ENCODE measurements at places on chromosomes 11 and 22.

DNA sequence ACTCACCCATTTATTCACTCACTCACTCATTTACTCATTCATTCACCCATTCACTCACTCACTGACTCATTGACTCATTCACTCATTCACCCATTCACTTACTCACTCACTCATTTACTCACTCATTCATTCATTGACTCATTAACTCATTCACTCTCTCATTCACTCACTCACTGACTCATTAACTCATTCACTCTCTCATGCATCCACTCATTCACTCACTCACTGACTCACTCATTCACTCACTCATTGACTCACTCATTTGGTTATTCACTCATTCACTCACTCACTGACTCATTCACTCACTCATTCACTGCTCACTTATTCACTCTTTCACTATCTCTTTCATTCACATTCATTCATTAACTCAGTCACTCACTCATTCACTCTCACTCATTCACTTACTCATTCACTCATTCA lies 2.5 kb upstream of the MUC5AC start:
- DNase-seq = no peak

DNA sequence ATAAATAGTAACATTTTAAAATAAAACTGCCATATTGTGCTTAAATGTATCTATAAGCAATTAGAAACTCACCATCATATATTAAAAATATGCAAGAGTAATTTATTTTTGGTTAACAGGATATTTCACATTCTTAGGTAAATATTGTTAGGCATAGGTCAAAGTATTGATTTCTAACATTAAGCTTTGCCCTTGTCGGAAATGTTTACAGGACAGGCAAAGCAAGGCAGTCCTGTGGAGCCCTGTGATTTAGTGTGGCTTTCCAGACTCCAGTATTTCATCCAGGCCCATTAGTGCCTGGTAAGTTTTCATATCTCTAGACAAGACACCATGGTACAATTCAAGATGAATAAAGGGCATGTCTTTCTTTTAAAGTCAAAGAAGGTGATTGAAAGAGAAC lies 114.9 kb upstream of the LARGE1 start:
- no peak for DNase-seq

DNA sequence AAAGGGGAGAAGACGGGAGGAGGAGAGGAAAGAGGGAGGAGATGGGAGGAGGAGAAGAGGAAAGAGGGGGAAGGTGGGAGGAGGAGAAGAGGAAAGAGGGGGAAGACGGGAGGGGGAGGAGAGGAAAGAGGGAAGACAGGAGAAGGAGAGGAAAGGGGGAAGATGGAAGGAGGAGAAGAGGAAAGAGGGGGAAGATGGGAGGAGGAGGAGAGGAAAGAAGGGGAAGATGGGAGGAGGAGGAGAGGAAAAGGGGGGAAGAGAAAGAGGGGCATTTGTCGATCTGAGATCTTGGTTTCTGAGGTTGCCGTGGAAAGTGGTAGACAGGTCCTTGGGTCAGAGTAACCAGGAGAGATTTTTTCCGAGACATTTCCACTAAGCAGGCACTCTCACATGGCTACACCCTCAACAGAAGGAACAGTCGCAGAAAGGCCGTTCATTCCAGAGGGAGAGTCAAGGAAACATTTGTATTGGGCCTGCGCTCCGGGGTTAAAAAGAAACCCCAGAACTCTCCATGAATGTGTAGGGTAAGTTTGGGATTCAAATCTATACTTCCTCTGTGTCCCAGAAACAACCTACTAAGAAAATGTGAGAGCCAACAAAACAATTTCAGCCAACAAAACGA lies 39.8 kb upstream of the CARS1 start:
- no peak for DNase-seq

GRCh38 chr22:20825624-20826023 lies 33.0 kb downstream of the PI4KA start:
- DNase-seq = no peak

- DNase-seq = no peak
Measured at GRCh38 chr11:76654298-76654851, 16.2 kb downstream of the LRRC32 start.

- no peak for DNase-seq
Measured at GRCh38 chr22:48740086-48740730, 1087.5 kb downstream of the BRD1 start.

DNA sequence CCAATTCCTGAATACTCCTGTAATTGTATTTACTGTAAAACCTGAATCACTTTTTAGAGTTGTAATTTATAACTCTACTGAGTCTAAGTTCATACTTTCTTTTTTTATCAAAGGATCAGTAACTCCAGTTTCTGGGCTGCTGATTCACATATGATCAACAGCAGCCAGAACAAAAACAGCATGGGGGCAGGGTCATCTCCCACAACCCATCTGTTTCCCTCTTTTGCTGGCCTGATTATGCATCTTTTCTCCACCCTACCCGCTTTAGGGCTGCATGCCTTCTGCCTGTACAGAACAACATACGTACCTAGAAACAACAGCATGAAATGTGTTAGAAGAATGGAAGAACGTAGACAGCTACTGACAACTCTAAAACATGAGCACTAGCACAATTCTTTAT lies 76.0 kb downstream of the MRTFA start:
- no peak for DNase-seq

- DNase-seq = no peak
Measured at GRCh38 chr11:14642873-14643696, 519 bp upstream of the PDE3B start.

DNA sequence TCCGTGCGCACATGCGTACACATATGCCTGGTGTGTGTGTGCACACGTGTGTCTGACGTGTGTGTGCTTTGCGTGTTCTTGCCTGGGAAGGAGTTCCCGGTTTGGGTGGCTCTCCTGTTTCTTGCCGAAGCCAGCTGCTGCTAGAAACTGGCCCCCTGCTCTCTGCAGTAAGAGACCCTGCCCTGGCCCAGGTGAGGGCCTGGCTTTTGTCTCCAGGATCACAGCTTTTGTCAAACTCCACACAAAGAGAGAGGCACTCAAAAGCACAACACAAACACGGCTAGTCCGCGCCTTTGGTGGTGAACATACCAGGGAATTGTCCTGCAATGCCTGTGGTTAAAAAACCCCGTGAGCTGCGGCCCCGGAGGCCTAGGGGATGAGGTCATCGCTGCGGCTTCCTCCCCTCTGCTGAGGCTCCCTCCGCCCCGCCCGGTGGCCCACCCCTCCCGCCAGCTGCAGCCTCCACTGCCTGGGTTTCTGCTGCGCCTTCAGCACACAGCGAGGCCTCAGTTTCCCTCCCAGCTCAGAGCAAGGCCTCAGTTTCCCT lies 88.9 kb downstream of the KCNQ1 start:
- DNase-seq = peak; percentile 35

GRCh38 chr11:60953781-60954180 lies 1.8 kb upstream of the SLC15A3 start:
- DNase-seq = no peak

DNA sequence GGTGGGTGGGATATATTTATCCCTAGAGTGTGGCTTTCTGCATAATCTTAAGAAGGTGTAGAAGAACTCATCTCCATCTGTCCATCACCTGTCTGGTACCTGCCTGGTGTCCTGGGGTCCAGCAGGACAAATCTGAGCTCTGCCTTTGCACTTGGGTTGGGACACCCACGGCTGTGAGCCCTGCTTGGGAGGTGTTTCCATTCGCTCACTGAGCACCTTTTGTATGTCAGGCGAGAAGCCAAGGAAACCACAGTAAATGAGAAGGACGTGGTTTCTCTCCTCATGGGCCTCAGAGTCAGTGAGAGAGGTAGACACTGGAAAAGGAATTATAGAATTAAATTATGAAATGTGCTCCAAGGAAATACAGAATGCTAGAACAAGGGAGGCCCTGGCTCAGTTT lies 555.9 kb downstream of the MIAT start:
- DNase-seq = no peak

- DNase-seq = no peak
Measured at GRCh38 chr11:64804346-64805210, 1.6 kb upstream of the MAP4K2 start.

- DNase-seq = no peak
Measured at GRCh38 chr11:70594606-70595005, 196.3 kb downstream of the CTTN start.

DNA sequence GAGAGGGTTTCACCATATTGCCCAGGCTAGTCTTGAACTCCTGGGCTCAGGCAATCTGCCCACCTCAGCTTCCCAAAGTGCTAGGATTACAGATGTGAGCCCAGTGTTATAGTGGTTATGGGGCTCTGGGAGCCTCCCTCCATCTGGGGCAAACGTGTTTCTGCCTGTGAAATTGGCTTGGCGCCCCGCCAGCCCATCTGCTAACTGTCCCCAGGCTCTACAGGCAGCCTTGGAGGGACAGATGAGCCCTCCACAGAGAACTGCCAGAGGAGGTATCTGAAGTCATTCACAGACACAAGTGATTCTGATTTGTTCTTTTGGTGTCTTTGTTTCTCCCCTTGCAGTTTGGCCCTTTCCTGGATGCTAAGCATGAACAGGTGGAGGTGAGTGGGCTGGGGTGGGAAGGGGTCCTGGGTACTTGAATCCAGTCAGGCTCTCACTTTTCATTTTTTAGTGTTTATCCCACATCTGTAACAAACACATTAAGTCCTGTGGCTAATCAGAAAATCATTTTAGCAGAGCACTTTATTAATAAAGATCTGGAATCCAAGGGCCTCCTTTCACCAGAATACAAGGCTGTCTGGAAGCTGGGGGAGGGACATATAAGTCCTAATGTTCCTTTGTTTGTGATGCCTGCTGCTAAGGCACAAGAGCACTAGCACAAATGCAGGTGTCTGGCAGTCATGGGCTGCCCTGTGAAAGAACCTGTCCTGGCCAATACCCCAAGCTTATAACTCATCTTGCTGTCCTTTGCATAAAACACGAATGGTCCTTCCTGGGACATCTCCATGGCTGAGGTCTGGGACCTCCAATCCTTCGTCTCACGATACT lies 25.7 kb upstream of the CDC42EP2 start:
- DNase-seq = no peak

All from iPS DF 6.9 (cell line).